Body of pancreas (tissue), 4 donors: ENCODE measurements at places on chromosomes 16 and 17. TPM values are rescaled to one million over a fixed set of nuclear protein-coding genes. Genes with fewer than 3 reads are reported as not detected.

DNA sequence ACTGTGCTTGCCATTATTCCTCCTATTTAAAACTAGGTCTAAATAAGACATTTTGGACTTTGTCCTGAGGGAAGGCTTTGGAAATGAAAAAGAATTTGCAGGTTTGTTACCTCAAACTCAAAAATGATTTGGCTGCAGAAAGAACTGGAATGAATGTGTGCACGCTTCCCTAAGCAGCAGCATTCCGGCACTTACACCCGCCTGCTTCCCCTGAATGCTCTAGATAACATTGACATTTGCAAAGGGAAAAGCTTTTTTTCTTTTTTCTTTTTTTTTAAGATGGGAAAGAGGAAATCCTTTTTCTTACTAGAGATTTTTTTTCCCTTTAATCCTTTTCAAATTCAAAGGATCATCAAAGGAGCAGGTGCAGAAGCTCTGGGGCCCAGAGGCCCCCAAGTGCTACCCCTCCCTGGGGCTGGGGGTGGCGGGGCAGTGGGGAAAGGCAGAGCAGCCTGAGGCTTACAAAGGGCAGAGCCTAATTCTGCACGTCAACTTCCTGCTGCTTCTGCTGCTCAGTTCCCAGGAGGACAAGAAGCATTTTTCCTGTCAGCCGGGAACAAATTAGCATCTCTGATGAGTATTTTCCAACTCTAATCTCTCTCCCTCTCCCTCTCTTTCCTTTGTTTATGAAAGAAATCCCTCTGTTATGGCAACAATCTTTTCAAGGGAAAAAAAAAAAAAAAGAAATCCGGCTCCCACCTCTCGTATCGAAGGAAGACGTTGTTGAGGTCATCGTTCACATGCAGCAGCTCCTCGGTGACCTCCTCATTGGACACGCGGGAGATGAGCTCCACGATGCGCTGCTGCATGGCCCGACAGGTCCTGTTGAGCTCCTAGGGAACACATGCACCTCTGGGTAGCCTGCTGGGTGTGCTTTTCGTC is 32.1 kb upstream of the SREBF1 start:
- DNase-seq: no peak

SLC22A31 gene
- total RNA-seq: 68.2 TPM

DNA sequence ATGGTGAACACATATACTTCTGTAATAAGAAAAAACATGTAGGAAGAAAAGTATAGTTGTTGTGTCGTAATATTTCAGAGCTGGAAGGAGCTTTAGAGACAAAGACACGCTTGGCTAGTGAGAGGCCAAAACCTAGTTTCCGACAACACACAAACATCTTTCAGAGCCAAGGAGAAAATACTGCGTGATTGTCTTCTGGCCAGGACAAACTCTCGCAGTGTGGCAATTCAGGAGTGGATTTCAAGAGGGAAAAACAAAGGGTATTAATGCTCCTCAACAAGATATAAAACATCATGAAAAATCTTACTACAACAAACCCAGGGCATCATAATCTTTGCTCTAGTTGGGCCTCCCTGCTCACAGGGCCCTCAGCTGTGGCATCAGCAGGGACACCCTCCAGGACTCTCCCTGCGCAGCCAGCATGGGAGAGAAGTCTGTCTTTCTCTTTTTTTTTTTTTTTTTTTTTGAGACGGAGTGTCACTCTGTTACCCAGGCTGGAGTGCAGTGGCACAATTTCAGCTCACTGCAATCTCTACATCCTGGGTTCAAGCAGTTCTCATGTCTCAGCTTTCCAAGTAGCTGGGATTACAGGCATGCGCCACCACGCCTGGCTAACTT is 66.4 kb downstream of the CYB5B start:
- DNase-seq: no peak

DNA sequence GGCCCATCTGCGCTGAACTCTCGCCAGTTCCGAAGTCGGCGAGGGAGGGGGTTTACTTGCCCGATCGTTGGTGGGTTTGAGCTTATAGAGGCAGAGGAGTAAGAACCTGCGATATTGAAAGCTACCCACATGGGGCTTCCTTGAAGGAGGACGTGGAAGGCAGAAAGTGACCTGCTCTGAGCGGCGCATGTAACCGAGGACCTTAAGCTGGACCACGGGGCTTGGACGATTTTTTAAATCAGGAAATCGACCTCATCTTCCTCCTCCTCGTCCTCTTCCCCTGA is 2.0 kb downstream of the PRAC2 start:
- no peak for DNase-seq

SMIM22 gene
- 4.7 TPM for total RNA-seq

GAN gene
- 4.9 TPM for total RNA-seq

- peak; percentile 90 for DNase-seq
Measured at GRCh38 chr17:5078106-5079028, at the start of gene ZFP3. Gene ZFP3, plus strand, starts transcription at chr17:5078467. Its CDS starts 13,038 bp downstream, at chr17:5091505.

- DNase-seq: no peak
Measured at GRCh38 chr16:22677024-22677830, 136.7 kb upstream of the HS3ST2 start.

KRTAP4-5 gene
- total RNA-seq: not detected

DNA sequence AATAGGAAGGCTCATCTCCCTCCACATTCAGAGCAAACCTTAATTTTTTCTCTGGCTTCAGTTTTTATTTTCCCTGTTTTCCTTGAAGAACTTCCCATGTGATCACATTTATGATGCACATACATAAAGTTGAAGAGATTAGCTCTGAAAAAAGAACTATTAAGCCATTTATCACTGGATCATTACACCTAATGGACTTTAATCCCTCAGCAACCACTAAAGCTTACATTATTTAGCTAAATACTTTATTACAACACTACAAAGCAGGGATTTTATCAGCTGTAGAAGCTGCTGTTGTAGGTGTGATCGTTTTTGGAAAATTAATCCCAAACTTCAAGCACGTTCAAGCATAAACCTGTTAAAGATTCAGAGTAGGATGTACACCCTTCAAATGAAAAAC is 21.1 kb downstream of the SMYD4 start:
- no peak for DNase-seq

GRCh38 chr16:85759631-85760419 is 8.9 kb upstream of the C16orf74 start:
- peak; percentile 49 for DNase-seq

NXPH3 gene
- 0.99 TPM for total RNA-seq

GRCh38 chr16:69724981-69725479 is 1.3 kb downstream of the NQO1 start:
- no peak for DNase-seq

CHST5 gene
- not detected for total RNA-seq

- DNase-seq: peak; percentile 34
Measured at GRCh38 chr17:27919079-27919478, 25.9 kb upstream of the LYRM9 start.

DNA sequence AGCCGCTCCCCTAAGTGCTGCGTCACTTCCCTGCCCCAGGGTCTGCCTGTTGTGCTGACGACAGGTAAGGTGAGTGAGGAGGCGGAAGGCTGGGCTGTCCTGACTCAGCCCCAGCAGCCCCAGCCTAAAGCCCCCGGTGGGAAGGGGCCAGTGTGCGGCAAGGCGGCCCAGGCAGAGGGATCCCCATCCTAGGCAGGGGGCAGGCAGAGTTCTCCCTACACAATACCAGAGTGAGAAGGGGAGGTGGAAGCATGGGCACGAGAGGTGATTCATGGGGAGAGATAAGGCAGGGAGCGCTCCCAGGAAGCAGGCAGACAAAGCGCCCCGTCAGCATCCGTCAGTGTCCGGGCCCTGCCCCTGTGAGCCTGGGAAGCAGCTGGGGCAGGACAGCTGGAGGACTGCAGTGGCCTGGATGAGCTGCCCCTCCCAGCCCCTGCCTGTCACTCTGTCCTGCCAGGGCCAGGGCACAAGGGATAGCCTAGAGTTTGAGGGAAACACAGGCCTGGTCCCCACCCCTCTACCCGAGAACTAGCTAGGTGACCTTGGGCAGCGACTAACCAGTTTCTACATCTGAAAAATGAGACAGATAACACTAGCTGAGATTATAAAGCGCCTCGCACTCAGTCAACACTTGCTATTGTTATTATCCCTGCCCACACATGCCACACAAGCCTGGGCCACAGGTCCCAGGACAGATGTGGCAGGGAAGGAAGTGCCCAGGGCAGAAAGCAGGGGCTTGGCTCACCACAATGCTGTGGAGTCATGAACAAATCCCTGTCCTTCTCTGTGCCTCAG is 3.8 kb downstream of the FAM83G start:
- DNase-seq: peak; percentile 38

- no peak for DNase-seq
Measured at GRCh38 chr17:17403065-17403464, 73.7 kb upstream of the MED9 start.

- no peak for DNase-seq
Measured at GRCh38 chr17:49440581-49440980, 25.9 kb upstream of the PHB1 start.

NPIPA2 gene
- total RNA-seq: not detected

CTRB1 gene
- total RNA-seq: 20,352 TPM

LRRC75A gene
- total RNA-seq: 7.6 TPM

- peak; percentile 7 for DNase-seq
Measured at GRCh38 chr17:48841395-48841831, 10.6 kb downstream of the CALCOCO2 start.

SULT1A3 gene
- 5.7 TPM for total RNA-seq

- no peak for DNase-seq
Measured at GRCh38 chr16:56931271-56931891, 561 bp upstream of the HERPUD1 start.

DNA sequence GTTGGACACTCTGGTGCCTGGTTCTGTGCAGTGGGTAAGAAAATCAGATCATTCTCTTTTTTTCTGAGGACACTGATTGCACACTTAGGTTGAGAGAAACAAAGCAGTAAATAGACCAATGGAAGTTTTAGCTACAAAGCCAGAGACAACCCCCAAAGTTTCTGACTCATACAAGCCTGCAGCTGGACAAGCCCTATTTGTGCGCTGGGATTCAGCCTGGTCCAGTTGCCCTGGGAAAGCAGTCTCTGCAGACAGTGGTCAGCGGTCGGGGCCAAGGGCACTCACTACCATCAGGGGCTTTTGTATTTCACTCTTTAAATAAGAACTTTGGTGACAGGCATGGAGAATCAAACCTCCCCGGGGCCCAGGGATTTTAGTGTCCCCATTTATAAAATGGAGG is 6.0 kb upstream of the RHBDL3 start:
- DNase-seq: no peak
